GM12892 (cell line): ENCODE measurements at places on chromosomes 7 and 10.

DNA sequence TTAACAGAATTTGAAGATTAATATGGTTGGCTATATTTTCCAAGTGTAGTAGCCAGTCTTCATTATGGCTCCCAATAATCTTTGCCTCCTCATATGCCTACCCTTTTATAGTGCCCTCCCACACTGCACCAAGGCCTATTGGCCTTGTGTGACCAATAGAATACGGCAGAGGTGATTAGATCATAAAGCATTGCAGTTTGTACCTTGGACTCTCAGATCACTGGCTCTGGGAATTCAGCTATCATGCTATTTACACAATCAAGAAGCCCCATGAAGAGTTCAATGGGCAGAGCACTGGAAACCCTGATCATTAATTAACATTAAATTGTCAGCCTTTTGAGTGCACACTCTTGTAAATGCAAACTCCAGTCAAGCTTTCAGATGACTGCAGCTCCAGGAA lies 154.5 kb upstream of the MAGI2 start:
- DNase-seq: no peak

DNA sequence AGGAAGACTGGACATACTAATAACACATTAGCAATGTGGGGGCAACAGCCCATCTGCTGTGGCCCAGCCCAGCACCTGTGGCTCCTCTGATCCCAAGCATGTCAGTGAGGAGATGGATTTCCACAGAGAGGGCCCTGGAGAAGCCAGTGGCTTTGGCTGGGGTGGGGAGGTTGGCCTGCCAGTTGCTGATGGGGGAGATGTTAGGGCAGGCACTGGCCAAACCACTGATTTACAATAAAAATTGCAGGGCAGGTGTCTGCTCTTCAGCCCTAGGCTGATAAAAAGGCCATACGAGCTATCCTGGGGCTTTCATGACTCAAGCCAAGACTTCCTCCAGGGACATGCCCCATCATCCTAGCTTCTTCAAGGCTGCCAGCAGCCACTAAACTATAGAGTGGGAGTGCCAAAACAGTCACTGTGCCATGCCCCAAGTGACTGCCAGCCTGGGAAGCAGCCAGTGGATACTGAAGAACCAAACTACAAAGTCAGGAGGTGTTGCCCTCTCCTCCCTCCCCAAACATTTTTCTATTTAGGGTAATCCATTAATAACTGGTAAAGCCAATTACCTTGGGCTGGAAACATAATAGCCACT lies 37.8 kb downstream of the DPCD start:
- DNase-seq: no peak

DNA sequence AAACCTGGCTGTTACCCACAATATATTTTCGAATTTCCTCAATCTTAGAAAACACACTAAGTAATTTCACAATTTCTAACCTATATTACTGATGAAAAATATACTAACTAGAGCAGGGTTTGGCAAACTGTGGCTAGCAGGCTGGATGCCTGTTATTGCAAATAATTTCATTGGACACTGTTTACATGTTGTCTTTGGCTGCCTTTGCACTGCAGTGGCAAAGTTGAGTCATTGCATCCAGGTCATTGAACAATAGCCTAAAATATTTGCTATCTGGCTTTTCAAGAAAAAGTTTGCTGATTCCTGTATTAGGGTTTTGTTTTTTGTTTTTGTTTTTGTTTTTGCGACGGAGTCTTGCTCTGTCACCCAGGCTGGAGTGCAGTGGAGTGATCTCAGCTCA lies 47.2 kb downstream of the KIF11 start:
- no peak for DNase-seq

DNA sequence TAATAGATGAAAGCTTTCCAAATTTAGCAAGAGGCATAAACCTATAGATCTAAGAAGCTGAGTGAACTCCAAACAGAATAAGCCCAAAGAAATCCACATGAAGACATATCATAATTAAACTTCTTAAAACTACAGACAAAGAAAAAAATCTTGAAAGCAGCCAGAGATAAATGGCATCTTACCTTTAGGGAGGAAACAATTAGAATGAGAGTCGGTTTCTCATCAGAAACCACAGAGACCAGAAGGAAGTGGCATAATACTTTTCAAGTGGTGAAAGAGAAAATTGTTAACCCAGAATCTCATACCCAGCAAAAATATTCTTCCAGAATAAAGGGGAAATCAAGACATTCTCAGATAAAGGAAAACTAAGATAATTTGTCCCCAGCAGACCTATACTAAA lies 98.9 kb upstream of the NANOS1 start:
- no peak for DNase-seq

DNA sequence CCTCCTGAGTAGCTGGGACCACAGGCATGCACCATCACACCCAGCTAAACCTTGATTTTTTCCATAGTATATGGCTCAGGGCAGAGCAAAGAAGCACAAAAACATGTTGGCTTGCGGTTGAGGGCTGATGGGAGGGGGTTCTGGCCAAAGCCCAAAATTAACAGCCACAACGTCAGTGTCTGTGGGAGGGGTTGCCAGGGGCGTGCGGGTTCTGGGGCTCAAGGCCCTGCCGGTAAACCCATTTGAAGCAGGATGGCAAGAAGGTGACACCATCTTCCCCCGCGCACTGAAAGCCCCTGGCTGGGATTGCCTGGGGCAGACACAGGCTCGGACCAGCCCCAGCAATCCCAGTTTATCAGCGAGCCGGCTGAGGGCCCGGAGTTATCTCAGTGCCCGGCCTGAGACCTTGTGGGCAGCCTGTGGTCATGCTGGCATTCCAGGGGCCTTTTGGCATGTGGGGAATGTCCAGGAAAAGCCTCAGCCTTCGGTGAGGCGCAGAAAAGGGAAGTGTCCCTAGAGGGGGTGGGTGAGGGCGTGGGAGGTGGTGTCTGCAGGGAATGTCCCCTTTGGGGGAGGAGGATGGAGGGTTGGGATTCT lies 167.7 kb upstream of the TNRC18 start:
- DNase-seq: no peak

GRCh38 chr7:134643131-134643530 lies 3.5 kb upstream of the BPGM start:
- DNase-seq: no peak

DNA sequence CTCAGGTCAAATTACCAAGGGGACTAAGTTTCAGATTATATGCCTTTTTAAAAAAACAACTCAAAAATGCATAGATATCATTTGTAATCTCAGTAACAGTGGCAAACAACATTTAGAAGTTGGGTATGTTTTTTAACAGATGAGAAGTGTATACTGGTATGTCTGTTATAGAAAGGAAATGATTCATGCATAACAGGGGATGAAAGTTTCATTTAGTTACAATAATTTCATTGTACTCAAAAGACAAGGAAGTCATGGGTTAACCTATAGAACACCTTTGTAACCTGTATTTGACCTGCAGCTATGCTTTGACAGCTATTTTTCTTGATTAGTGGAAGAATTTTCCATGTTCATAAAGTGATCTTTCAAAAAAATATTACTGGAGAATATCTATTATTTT lies 35.4 kb upstream of the FAM133B start:
- no peak for DNase-seq

GRCh38 chr7:135147899-135148721 lies at the start of gene TMEM140:
TMEM140 (plus strand) TSS chr7:135148072; CDS start chr7:135164442, 16,370 bp downstream.
- DNase-seq: no peak

GRCh38 chr7:135240441-135240840 lies 6.8 kb downstream of the STRA8 start:
- DNase-seq: no peak

GRCh38 chr7:98163269-98163668 lies 48.0 kb upstream of the BHLHA15 start:
- no peak for DNase-seq

GRCh38 chr10:82505009-82505408 lies 630.0 kb downstream of the NRG3 start:
- DNase-seq: no peak

DNA sequence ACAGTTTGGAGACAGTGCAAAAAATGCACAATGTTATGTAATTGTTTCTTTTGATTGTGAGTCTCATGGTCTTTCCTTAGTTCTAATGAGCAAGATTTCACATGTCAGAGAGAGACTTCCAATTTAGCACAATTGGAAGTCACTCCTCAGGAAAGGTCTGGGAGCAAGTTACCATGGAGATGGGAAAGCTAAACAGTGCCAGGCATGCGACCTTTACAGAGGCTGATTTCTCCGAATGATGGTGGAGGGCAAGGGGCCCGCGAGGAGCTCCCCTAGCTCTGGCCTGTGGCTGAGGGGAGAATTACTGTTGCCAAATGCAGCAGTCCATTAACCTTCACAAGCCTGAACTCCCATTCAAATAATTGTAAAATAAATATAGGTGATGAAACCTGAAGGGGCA lies 59.3 kb downstream of the CDCA7L start:
- DNase-seq: no peak

- DNase-seq: no peak
These were observed 20.9 kb upstream of the DNAJB12 start for GRCh38 chr10:72375585-72375984.

GRCh38 chr10:123682477-123682876 lies 16.3 kb downstream of the GPR26 start:
- no peak for DNase-seq

DNA sequence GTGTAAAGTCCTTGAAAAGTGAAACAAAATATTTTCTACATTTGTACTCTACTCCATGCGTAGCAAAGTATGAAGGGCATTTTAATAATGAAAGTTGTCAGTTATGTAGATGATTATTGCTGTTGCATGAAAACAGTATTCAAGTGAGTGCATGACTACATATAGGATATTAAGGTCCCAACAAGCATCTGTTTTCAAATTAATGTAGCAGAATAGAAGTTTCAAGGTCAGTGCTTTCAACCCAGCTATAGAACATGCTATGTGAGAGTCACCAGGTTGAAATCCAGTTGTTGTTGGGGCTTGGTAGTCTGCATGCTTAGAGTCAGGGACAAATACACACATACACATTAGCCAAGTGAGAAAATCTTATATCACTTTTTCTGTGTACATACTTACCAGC lies 14.8 kb downstream of the CD36 start:
- DNase-seq: no peak

DNA sequence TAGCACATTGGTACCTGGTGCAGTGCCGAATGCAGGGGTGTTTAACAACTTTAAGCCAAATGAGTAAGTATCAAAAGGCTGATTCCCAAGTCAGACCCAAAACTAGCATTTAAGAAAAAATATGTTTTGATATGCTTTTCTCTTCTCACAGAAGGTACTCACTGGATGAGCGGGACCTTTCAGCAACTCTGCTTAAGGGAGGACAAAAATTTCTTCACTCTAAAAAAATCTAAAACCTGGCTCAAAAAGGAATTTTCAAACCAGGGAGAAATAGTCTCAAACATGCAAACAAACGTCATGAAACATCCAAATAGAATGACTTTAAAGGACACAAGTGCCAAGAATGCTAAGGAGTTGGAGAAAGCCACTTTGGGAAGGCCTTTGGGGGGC lies 962.1 kb downstream of the KCNMA1 start:
- no peak for DNase-seq

- no peak for DNase-seq
These were observed 109.8 kb upstream of the WNT16 start for GRCh38 chr7:121219026-121219425.

- no peak for DNase-seq
These were observed 236.9 kb downstream of the REEP3 start for GRCh38 chr10:63758080-63758479.

GRCh38 chr10:99730026-99730425 lies 1.9 kb downstream of the COX15 start:
- DNase-seq: no peak

DNA sequence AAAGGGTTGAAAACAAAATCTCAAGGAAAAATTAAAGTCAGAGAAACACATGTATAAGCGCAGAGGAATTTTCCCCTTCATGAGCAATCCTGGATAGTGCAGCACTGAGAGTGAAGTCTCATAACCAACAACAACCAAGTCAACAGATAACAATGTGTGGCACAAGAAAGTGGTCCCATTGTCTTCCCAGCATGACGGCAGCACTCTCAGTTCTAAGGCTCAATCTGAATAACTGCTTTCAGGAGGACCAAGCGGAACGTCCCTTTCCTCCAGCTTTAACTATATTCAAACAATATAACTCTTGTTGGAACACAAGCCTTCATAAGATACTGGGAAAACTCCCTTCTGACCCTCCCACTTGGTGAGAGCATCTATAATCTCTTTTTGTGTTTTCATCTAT lies 137.9 kb downstream of the RAPGEF5 start:
- DNase-seq: no peak

DNA sequence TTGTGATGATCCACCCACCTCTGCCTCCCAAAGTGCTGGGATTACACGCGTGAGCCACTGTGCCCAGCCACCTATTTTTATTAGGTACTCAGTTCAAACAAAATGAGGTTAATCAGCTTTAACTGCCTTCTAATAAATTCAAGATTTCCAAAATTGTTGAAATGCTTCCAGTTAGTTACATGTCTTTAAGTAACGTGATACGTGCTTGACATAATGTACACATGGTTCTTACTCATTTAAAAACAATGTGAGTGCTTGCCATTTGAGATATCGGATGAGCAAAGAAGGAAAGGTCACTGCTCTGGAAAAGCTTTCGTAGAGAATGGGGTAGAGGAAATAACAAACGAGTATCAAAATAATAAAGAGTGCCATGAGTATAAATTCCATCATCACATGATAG lies 83.6 kb downstream of the KMT2E start:
- DNase-seq: no peak

GRCh38 chr7:134120405-134120804 lies 6.7 kb upstream of the LRGUK start:
- DNase-seq: no peak

GRCh38 chr7:137953665-137954470 lies 48.0 kb downstream of the CREB3L2 start:
- DNase-seq: no peak

- no peak for DNase-seq
These were observed 135.3 kb downstream of the ADARB2 start for GRCh38 chr10:1602037-1602484.

- no peak for DNase-seq
These were observed 180.2 kb upstream of the FZD8 start for GRCh38 chr10:35822316-35822715.

DNA sequence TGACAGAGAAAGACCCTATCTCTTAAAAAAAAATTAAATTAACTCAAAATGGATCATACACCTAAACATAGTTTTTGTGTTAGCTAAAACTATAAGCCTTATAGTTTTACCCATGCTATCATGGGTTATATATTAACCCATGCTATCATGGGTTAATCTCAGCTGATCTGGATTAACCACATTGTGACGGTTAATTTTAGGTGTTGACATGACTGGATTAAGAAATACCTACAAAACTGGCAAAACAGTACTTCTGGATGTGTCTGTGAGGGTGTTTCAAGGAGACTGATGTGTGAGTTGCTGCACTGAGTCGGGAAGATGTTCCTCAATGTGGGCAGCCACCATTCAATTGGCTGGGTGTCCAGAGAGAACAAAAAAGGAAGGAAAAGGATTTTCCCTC lies 44.3 kb upstream of the FXYD4 start:
- no peak for DNase-seq

DNA sequence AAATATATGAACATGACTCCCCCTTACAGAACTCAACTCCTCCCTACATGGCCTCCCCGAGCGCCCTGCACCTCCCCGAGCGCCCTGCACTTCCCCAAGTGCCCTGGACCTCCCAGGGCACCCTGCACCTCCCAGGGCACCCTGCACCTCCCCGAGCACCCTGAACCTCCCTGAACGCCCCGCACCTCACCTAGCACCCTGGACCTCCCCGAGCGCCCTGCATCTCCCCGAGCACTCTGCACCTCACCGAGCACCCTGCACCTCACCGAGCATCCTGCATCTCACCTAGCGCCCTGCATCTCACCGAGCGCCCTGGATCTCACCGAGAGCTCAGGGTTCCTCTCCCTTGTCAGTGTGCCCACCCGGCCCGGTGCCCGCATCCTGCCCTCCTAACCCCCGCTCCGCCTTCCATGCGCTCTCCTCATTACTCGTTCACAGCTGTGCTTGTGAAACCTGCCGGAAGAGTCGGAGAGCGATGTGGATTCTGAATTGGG lies 134.3 kb downstream of the ACTR3B start:
- DNase-seq: no peak

GRCh38 chr7:7970237-7970530 lies 1.6 kb downstream of the GLCCI1 start:
- DNase-seq: no peak
